Pericardium fibroblast (primary cell): ENCODE measurements at places on chromosomes 6 and 20. TPM values are rescaled to one million over a fixed set of nuclear protein-coding genes. Genes with fewer than 3 reads are reported as not detected.

HACE1 gene
- 8.1 and 9.1 TPM in 2 replicates for total RNA-seq

HLA-DQB1 gene
- total RNA-seq = not detected in 2 replicates

MRPS18A gene
- total RNA-seq = 30.8 and 47.1 TPM in 2 replicates

SLC22A7 gene
- total RNA-seq = not detected in 2 replicates

PPP1R3G gene
- total RNA-seq = 4.0 TPM in 2 replicates
